ENCODE measurements at places on chromosomes 12 and 14. TPM values are rescaled to one million over a fixed set of nuclear protein-coding genes. Genes with fewer than 3 reads are reported as not detected.

PPM1H gene
- total RNA-seq, result not detected

TEAD4 gene
- 4.5 TPM for total RNA-seq

IRAK3 gene
- total RNA-seq, result 0.38 TPM

CCDC175 gene
- not detected for total RNA-seq

KRT6C gene
- total RNA-seq, result not detected
